Large intestine (tissue), 12 donors: ENCODE measurements at places on chromosomes 2 and 18. TPM values are rescaled to one million over a fixed set of nuclear protein-coding genes. Genes with fewer than 3 reads are reported as not detected.

DNA sequence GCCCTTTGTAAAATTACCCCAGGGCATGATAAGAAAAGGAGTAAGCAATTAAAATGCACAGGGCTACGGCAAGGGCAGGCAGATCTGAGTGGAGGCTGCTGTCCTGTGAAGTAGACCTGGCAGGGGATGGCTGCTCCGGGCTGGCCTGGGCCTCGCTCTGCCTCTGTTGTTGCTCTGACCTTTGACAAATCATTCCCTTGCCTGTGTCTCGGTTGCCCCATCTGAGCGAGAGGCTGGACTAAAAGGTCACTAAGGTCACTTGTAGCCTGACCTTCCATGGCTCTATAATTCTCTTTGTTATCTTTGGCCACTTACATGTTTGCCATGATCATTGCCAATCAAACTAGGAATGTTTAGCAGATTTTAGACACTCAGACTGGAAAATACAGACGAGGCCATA lies 118.1 kb downstream of the KLHL29 start:
- DNase-seq: no peak

- peak; percentile 84 for DNase-seq
Measured at GRCh38 chr2:9797681-9798556, 45.4 kb upstream of the TAF1B start.

Gene CLEC4F
- 2.9 TPM for polyA plus RNA-seq

DNA sequence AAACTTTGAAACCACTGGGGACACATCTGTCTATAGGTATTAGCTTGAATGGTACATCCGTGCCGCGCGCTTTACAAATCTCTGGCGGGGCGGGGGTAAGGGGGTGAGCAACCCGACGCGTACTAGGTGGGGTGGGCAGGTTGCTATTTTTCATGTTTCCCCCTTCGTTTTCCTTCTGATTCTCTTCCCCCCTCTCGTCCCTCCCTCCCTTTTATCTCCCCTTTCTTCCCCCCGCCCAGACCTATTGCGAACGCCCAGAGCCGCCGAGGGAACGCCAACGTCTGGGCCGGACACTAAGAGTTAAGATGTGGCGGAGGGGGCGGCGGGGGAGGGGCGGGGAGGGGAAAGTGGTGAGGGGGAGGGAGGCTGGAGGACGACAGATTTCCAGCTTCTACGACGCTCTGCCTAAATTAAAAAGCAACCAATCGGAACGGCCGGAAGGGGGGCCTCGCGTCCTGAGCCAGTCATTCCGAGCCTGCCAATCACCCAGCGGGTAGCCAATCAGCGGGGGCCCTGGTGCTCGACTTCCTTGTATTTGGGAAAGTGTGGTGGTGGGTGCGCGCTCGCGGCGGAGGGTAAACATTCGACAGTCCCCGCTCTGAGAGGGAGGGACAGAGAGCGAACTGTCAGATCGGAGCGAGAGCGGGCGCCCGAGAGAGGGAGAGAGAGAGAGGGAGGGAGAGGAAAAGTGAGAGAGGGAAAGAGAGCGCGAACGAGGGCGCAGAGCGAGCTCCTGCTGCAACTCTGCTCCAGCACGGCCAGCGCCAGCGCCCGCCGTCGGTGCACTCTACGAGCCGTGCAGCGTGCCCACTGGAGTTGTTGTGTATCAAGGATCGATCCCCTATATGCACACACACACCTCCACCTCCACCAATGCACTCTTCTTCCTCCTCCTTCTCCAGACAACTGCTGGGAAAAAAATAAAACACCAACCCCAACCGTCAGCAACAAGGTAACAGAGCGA lies at the start of gene POU3F3:
TSS of gene POU3F3 (plus strand) at position 582 of the 964 bp plus-strand sequence. CDS start 1,396 bp downstream, outside the sequence.
- DNase-seq: peak; percentile 43
